ENCODE measurements at places on chromosomes 3 and 15. TPM values are rescaled to one million over a fixed set of nuclear protein-coding genes. Genes with fewer than 3 reads are reported as not detected.

DNA sequence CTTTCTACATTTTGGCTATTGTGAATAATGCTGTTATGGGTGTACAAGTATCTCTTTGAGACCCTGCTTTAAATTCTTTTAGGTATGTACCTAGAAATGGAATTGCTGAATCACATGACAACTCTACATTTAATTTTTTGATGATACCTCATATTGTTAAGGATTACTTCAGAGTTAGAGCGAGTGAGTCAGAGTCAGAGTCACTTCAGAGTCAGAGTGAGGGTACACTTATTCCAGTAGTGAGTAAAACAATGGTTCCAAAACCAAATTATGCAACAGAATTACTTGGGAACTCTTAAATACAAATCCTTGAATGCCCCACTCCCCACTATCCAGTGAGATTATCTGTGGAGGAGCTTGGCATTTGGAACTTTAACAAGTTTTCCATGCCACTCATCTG lies 50.3 kb upstream of the SNRK start:
- DNase-seq = no peak
- H3K36me3 ChIP-seq = no peaks in the 10 kb centered on the region
- no peaks in the 10 kb centered on the region for H3K27me3 ChIP-seq
- H3K27ac ChIP-seq = no peak overlapping the region

DNA sequence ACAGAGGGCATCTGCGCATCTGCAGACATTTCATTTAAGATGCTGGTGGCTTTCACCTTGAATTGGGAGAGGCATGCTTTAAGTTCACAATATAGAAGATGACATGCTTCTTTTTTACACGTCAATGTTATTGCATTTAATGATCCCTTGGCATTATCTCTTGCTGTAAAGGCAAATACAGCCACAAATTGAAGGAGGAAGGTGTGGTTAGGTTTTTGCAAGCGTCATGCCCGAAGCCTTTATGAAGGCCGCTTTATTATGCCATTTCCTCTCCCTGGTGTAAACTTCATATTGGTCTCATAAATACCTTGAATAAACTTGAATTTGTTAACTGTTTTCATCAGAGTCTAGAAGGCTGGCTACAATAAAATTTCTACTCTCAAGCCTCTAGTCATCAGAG lies 212.7 kb downstream of the PDZRN3 start:
- H3K36me3 ChIP-seq = no peaks in the 10 kb centered on the region
- no peaks in the 10 kb centered on the region for H3K4me1 ChIP-seq
- DNase-seq = no peak

DNA sequence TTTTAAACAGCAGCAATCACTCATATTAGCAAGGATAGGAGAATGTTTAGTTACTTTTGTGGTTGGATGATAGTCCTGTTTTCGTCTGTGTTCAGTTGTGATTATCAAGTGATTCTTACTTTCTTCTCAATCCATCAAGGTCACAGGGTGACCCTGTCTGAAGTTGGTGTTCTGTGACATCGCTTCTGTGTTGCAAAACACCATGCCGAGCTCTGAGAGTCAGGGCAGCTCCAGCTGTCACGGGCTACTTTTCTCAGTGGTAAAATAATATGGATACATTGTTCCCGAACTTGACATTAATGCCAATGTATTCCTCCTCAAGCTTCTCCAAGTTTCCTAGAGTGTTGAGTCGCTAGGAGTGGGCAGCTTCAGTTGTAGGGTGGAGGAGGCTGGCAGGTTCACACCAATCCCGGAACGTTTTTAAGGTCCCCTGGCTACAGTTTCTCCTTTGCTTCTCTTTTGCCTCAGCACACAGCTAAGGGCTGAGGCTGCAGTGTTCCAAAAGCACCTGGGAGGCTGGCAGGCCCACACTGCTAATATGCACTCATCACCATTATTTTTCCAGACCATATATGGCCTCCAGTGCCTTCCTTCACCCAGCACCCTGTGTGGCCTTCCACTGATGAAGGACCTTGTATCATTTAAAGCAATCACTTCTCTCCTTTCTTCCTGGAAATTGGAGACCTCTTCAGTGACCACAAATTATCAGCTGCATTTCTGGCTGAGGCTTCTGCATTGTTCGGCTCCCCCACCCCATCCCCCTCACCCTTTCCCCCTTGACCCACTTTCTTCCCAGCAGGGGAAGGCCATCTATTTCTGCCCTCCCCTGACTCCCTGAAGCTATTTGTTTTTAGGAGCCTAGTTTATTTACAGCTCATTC lies 25.8 kb downstream of the COLQ start:
- no peaks in the 10 kb centered on the region for H3K36me3 ChIP-seq
- no peaks in the 10 kb centered on the region for H3K27me3 ChIP-seq
- no peak overlapping the region for H3K27ac ChIP-seq
- no peak overlapping the region for H3K4me3 ChIP-seq
- DNase-seq = no peak
- H3K4me1 ChIP-seq = no peaks in the 10 kb centered on the region

- H3K4me3 ChIP-seq = no peak overlapping the region
- no peak for DNase-seq
Measured at GRCh38 chr15:57284535-57284934, 91.8 kb upstream of the CGNL1 start.

GRCh38 chr3:100221159-100221558 lies 39.6 kb upstream of the TBC1D23 start:
- no peaks in the 10 kb centered on the region for H3K36me3 ChIP-seq
- no peaks in the 10 kb centered on the region for H3K4me1 ChIP-seq
- no peak overlapping the region for H3K27ac ChIP-seq
- no peak for DNase-seq
- H3K4me3 ChIP-seq = no peak overlapping the region

- H3K36me3 ChIP-seq = no peaks in the 10 kb centered on the region
- no peak for DNase-seq
- H3K27ac ChIP-seq = no peak overlapping the region
- H3K4me1 ChIP-seq = no peaks in the 10 kb centered on the region
- H3K4me3 ChIP-seq = no peak overlapping the region
Measured at GRCh38 chr15:57144448-57144847, 226.0 kb downstream of the TCF12 start.

DNA sequence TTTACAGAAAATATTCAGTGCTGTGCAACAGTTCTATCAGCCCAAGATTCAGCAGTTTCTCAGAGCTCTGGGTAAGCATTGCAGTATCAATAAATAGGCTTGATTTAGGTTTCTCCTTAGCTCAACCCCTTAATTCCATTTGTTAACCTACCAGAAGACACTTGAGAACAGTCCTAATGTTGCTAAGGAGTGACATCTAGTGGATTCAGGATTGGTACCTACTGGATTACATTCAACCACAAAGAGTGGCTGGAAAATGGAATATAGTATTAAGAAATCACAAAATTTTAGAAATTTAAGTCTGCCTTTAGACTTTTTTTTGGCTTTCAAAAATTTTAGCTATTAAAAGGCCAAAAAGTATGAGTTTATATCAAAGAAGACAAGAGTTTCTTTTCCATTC lies 34.7 kb downstream of the POLG start:
- H3K27ac ChIP-seq = no peak overlapping the region
- no peaks in the 10 kb centered on the region for H3K36me3 ChIP-seq
- no peak overlapping the region for H3K4me3 ChIP-seq

DNA sequence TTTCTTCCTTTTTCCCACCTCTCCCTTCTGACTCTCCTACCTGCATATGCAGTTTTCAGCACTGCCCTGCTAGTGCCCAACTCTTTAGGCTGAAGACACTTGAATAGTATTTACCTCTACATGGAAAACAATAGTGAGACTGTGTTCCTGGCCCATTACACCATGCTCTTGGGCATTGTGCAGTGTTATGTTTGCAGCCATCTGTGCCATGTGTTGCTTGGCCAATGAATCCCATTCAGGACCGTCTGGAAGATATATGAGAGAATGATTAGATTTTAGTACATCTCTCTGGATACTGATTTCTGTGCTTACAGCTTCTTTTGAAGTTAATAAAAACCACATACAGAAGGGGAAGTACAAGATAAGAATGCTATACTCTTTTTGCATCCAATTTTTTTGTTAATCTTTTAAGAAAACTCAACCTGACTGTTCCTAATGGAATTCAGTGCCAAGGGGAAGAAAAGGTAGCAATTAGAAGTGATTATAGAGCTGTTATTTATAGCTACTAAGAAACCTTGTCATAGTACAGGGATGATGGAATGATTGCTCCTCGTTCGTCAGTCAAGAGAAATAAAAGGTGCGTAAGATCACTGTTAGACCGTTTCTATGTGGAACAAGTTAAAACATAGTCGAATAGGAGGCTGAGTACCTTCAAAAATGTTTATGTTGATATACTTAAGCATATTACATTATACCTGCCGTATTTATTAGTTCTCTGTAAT lies 58.9 kb downstream of the TMEM41A start:
- DNase-seq = no peak
- H3K36me3 ChIP-seq = peaks cover 7% of the 10 kb centered on the region
- H3K4me1 ChIP-seq = no peaks in the 10 kb centered on the region
- H3K27me3 ChIP-seq = no peaks in the 10 kb centered on the region

- H3K36me3 ChIP-seq = no peaks in the 10 kb centered on the region
- H3K27me3 ChIP-seq = no peaks in the 10 kb centered on the region
- DNase-seq = no peak
- H3K4me3 ChIP-seq = no peak overlapping the region
- H3K4me1 ChIP-seq = no peaks in the 10 kb centered on the region
- H3K27ac ChIP-seq = no peak overlapping the region
Measured at GRCh38 chr15:59819092-59819491, 130.0 kb upstream of the BNIP2 start.

DNA sequence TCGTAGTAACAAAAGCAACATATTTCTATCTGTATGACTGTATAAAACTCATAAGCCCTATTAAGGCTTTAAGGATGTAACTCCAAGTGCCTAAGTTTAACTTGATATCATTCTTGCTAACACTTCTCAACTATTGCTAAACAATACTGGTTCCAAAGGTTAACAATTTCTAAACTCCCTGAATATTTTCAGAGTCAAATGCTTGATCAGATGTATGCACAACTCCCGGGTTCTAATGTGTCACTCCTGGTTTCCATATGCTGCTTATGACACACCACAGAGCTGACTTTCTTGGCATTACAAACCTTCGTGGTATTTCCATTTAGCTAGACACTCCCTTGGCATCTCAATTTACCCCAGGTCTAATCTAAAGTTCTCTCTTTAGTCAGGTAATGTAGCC lies 26.3 kb downstream of the DZIP1L start:
- H3K27me3 ChIP-seq = no peaks in the 10 kb centered on the region
- H3K36me3 ChIP-seq = no peaks in the 10 kb centered on the region
- H3K4me1 ChIP-seq = no peaks in the 10 kb centered on the region
- no peak for DNase-seq
- no peak overlapping the region for H3K27ac ChIP-seq
- H3K4me3 ChIP-seq = no peak overlapping the region

GRCh38 chr3:64958199-64958843 lies 270.5 kb upstream of the ADAMTS9 start:
- H3K27ac ChIP-seq = no peak overlapping the region
- no peaks in the 10 kb centered on the region for H3K36me3 ChIP-seq
- DNase-seq = no peak

- no peak overlapping the region for H3K27ac ChIP-seq
- H3K36me3 ChIP-seq = no peaks in the 10 kb centered on the region
- H3K4me1 ChIP-seq = no peaks in the 10 kb centered on the region
- no peak overlapping the region for H3K4me3 ChIP-seq
- DNase-seq = peak; percentile 73
- no peaks in the 10 kb centered on the region for H3K27me3 ChIP-seq
Measured at GRCh38 chr15:70344666-70345065, 246.9 kb upstream of the TLE3 start.

GRCh38 chr15:69921626-69922619 lies 175.8 kb downstream of the TLE3 start:
- DNase-seq = peak; percentile 25
- no peaks in the 10 kb centered on the region for H3K4me1 ChIP-seq
- H3K4me3 ChIP-seq = no peak overlapping the region
- H3K27me3 ChIP-seq = no peaks in the 10 kb centered on the region
- H3K36me3 ChIP-seq = no peaks in the 10 kb centered on the region

- no peak for DNase-seq
- no peaks in the 10 kb centered on the region for H3K27me3 ChIP-seq
- no peak overlapping the region for H3K27ac ChIP-seq
- H3K4me3 ChIP-seq = no peak overlapping the region
Measured at GRCh38 chr3:143885780-143886427, 37.6 kb upstream of the SLC9A9 start.

DNA sequence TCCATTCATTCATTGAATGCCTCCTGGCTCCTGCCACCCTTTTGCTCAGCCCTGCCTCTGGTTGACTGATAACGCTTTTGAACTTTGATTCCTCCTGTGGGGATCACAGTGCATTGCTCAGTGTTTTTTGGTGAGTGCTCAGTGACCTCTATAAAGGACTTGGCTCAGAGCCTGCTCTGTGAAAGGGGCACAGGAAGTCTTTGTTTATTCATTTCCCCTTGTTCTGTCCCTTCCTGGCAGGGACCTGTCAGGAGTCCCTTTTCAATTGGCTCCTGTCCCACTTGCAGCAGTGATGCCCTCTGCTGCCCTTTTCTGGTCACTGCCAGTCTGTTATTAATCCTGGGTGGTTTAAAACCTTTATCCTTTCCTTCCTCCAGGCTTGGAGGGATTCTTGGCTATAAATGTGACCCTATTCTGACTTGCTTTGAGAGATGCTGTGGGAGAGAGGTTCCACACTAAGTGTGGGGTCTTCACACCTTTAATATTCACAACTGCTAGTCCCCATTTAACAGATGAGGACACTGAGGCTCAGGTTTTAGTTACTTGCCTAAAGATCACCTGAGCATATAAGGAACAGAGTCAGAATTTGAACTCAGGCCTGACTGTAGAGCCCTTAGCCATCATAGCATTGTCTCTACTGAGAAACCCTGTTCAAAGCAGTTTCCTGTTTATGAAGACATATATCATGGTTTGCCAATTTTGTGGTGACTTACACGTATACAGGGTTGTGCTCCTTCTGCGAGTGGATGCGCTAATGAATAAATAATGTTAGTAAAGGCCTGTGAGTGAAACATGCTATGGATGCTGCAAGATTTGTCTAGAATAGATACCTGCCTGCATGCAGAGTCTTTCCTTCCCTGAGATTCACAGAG lies 23.2 kb upstream of the TATDN2 start:
- H3K36me3 ChIP-seq = no peaks in the 10 kb centered on the region
- H3K4me1 ChIP-seq = peaks cover 15% of the 10 kb centered on the region
- DNase-seq = peak; percentile 76
- H3K27me3 ChIP-seq = no peaks in the 10 kb centered on the region
- no peak overlapping the region for H3K27ac ChIP-seq
- no peak overlapping the region for H3K4me3 ChIP-seq

The STAB1 gene
- 118 TPM for total RNA-seq

The ATP2C1 gene
- 32.4 TPM for total RNA-seq

The ALG1L2 gene
- not detected for total RNA-seq

The TM6SF1 gene
- 1.5 TPM for total RNA-seq

The LRRC34 gene
- 0.60 TPM for total RNA-seq

The TIMP4 gene
- total RNA-seq = 0.66 TPM

The GOLGA6L9 gene
- total RNA-seq = 0.83 TPM

The SMAD6 gene
- total RNA-seq = 17.2 TPM

The CHRM5 gene
- not detected for total RNA-seq

The AHSG gene
- 1,905 TPM for total RNA-seq
